Foreskin fibroblast (primary cell): ENCODE measurements at places on chromosomes 1 and 21.

DNA sequence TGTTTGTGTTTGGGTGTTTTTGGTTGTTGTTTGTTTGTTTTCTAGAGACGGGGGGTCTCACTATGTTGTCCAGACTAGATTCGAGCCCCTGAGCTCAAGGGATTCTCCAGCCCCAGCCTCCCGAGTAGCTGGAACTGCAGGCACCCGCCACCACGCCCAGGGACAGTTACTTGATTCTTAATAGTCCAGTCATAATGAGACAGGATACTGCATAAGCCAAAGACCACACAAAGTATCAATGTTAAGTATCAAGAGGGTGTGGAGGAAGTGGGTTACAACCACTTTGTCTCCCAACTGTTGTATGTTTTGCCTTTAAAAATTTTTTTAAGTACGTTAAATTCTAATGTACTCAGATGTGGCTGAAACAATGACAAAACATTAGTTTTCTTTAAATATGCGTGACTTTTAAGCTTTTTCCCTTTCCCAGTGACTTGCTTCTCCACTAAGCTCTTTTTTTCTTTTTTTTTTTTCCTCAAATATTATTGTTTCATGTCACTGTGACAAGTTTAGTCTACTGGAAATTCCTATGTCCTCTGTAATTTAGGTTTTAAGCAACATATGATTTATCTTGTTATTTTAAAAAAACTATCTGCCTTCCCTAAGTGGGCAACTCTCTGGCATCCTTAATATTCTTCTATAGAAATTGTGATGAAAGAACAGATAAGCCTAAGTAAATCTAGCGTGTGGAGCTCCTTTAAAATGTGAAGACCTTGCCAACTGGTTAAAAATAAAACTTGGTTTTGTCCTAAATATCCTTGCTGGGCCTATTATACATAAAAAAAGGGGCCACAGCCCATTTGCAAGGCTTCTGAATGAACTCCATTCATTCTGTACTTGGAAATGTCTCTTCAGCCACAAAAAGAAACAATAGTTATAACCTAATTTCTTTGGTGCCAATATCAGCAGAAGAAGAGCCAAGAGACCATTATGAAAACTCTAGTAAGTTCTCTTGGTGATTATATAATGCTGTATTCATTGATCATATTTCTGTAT, 56.2 kb upstream of the DPH5 start:
- no peak for DNase-seq

- peak; percentile 73 for DNase-seq
Observed at GRCh38 chr1:172089768-172090510, 248.6 kb downstream of the DNM3 start.

DNA sequence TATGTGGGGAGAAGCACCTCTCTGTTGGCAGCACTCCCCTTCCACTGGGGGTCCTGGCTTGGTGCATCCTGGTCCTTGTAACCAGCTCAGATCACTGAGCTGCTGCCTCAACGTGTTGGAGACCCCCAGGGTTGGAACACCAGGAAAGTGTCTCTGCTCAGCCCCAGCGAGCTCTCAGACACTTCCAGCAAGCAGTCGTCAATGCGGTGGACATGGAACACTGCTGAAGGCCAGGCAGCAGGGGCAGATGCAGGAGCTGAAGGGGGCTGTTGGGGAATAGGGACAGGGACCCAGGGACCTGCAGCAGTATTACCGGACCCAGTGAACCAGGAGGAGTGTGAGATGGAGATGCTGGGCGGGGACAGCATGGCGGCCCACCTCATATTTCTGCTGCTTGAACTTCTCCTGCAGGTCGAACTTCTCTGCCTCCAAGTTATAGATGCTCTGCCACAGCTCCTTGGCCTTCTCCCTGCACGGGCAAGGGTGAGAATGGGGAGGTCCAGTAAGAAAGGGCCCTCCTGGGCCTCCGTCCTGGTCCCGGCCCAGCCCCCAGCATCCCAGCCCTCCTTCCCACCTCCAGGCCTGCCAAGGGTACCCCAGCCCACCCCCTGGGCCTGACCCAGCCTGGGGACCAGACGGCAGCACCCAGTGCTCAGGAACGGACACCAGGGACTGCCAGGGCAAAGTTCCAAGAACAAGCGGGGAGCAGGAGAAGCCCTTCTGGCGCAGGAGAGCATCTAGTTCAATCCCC, 16.4 kb downstream of the TNNT2 start:
- no peak for DNase-seq

DNA sequence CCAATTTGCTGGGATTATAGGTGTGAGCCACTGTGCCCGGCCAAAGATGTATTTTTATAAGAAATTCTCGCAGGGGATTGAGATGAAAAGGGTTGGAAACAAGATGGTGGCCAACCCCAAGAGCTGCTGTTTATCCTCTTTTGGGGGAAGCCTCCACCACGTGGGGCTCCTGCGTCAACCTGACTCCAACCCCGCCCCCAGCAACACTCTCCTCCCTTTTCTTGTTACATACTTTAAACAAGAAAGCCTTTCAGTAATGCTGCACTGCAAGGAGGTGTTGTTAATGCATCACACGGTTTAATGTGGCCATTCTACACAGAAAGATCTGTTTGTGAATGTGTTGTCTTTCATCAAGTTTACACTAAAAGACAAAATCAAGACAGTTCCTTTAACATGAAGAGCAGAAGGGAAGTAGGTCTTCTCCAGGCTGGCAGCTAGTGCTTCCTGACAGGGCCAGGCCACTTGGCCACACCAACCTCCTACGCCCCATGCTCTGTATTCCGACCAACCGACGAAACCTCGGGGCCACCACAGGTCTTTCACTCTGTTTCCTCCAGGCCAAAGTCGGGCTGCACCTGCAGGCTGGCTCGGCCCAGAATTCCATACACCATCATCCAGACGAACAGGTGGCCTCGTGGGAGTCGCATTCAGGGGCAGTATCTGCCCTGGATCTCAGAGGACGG, 25.9 kb downstream of the C2CD2 start:
- no peak for DNase-seq

DNA sequence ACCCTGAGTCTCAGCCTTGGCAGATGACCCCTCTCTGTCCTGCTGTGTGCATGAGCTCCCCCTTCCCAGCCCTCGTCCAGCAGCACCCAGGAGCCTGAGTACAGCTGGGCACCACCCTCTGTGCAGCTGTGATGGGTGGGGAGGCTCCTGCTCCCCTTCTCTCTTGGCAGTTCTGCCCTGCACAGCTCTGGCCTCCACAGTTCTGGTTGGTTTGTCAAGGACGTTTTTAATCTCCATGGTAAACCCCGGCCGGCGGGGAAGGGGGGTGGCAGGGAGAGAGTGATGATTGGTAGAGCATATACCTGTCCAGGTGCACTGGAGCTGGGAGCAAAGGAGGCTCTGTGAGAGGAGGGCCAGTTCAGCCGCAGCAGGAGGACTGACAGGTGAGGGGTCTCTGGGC, at the start of gene CLCNKA:
Gene CLCNKA, plus strand, starts transcription at position 356 of the 400 bp plus-strand sequence. CDS start 584 bp downstream, outside the sequence.
- no peak for DNase-seq

DNA sequence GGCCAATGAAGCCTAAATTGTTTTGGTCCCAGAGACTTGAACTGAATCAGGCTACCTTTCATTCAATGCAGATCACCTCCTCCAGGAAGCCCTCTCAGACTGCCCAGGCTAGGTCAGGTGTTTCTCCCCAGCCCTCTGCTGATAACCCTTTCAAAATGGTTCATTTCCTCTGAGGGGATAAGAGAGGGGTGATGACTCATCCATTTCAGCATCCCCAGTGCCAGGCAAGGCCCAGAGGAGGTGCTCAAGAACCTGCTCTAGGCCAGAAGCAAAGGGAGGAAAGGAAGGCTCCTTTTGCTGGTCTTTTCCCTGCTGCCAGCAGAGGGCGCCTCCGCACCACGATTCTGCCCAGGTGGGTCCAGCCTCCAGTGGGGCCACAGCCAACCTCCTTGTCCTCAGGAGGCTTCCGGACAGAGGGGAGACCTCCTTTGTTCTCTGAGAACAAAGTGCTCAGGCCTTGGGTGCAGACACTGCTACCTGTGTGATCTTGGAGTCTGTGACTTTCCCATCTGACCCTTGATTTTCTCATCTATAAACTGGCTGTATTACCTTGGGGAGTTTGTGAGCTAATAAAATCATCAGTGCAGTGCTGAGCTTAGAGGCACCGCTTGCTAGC, 45.3 kb upstream of the ARHGEF10L start:
- DNase-seq = peak; percentile 37
